ENCODE measurements at places on chromosomes 2 and 18.

- no peak for DNase-seq
Observed at GRCh38 chr2:3320910-3321605, 56.6 kb downstream of the EIPR1 start.

DNA sequence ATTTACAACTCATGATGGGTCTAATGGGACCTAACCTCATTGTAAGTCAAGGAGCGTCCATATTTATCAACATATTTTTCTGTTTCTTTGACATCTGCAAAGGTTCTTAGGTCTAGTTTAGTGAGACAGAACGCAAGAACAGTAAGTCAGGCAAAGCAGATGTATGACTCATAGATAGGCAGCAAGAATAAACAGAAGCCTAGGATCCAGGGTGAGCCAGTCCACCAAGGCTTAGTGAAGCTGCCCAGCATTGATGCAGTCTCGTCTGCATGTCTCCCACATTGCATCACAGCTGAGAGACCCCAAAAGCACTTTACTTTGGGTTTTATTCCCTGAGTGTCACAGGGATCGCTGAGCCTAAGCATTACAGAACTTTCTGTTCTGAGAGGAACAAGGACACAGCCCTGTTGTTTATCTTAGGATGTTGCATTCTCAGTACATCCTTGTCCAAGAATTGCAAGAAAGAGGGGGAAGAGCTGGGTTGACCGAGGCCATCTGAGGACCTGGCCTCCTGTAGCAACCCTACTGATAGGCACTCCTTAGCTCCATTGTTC lies 29.6 kb upstream of the TMEM177 start:
- DNase-seq, result no peak

DNA sequence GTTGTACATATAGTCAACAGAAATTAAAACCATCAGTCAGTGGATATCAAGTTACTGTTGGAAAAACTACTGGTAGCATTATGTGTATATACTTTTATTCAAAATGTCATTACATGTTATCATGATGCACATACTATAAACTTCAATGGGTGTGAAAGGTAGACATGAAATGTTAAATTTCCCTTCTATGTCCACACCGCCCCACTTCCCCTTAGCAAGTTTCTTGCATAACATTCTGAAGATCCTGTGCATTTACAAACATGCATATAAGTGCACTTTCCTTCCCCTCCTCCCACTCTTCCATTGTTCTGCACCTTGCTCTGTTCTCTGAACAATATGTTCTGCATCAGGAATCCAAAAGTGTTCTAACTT lies 16.6 kb upstream of the HK2 start:
- no peak for DNase-seq

DNA sequence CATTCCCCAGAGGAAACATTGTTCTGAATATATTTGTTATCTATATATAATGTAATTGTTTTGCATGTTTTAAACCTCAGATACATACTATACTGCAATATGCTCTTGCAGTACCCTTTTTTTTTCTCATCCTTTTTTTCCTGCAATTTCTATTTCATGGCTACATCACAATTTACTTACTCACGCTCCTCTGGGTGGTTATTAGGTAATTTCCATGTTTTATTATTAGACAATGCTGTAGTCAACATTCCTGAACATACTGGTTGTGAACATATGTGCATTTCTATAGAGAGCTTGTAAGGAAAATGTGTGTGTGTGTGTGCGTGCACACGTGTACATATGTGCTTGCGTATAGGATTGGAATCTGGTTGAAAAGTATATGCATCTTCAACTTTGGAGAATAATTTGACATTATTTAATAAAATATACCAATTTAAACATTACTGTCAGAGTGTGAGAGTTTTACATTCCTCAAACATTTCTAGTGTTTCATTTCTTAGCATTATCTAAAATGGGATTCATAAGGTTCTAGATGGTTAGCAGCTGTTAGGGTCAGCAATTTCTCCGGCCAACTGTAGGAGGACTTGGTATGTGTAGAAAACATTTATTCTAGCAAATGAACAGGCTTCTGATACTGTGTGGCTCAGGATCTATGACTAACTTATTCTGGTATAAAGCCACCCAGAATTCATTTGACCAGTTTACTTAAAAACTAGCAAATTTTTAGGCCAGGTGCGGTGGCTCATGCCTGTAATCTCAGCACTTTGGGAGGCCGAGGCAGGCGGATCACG lies 22.4 kb downstream of the NCOA1 start:
- DNase-seq, result peak; percentile 55

- DNase-seq, result no peak
Observed at GRCh38 chr2:58052978-58053377, 6.4 kb downstream of the VRK2 start.

- no peak for DNase-seq
Observed at GRCh38 chr18:55007602-55008001, 48.3 kb upstream of the CCDC68 start.

DNA sequence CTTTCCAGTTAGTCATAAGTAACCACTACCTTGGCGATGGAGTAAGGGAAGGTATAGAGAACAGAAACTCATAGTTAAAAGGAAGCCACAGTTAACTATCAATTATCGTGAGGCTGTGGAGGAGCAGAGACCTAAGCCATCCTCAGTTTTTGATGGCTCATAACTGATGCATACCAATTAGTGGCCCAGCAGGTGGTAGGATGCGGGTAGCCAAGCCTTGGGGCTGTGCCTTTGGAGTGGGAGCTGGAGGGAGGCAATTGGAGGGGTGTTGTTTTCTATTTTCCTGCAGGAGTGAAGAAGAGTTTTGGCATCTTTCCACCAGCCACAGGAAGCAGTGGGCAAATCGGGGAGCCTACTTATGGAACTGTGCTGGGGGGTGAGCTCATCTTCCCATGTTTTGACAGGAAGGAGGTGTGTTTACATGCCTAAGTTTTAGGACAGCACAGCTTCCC lies 194.8 kb downstream of the TPGS2 start:
- DNase-seq, result no peak

GRCh38 chr2:237278568-237278967 lies 135.4 kb downstream of the COL6A3 start:
- DNase-seq, result peak; percentile 92

- no peak for DNase-seq
Observed at GRCh38 chr2:230906471-230907230, 18.4 kb downstream of the GPR55 start.

DNA sequence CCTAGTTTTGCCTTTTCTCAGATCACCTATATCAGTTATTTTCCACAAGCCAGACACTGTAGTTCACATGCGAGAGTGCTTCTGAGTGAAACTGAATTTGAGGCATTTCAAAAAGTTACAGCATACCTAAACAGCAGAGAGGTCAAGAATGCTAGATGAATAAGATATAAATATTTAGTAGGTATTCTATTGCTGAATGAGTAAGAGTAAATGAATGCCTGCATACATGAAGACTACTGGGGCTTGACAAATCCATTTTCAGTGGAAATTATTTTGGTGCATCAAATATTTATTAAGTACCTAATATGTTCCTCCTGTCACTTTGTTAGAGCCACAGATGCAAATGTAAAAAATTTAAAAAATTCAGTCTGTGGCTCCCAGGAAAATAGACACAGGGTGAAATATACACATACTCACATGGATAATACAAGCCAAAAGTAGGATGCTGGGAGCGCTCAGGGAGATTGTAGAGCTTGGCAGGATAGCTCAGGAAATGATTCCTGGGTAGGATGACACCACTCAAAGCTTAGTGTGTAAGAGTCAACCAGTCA lies 27.6 kb upstream of the CDC42EP3 start:
- DNase-seq, result peak; percentile 89

DNA sequence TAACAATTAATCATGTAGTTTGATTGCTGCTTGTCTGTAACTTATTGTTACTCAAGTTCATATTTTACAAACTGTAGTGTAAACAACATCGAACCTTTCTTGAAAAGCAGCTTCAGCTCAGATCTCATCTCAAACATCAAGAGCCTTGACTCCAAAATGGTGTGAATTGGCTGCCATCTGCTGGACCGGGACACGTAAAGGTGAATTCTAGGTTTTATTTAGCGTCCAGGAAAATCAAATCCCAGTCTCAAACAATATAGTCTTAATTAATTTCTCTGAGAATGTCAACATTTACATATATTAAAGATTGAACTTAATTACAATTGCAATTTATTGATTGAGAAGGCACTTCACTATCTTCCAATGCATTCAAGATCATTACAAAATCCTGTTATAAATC lies 453.0 kb downstream of the GALR1 start:
- DNase-seq, result peak; percentile 26

- DNase-seq, result peak; percentile 95
Observed at GRCh38 chr18:35982409-35983114, 10.1 kb downstream of the RMP24 start.

DNA sequence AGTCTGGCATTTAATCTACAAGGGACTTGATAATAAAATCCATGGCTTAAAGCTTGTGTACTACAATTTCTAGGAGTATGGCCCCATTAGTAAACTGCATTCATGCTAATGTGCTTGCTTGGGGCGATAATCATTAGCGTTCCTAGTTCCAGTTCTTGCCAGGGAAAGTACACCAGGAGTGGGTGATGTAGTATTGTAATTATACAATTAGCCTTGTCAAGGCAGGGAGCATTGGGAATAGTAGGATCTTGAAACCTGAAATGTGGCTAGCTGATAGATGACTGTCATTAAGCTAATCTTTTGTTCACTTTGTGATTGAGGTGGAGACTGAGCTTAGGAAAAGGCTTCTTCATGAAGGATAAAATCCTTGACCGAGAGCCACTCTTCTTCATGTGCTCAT lies 989.2 kb downstream of the CPS1 start:
- no peak for DNase-seq

DNA sequence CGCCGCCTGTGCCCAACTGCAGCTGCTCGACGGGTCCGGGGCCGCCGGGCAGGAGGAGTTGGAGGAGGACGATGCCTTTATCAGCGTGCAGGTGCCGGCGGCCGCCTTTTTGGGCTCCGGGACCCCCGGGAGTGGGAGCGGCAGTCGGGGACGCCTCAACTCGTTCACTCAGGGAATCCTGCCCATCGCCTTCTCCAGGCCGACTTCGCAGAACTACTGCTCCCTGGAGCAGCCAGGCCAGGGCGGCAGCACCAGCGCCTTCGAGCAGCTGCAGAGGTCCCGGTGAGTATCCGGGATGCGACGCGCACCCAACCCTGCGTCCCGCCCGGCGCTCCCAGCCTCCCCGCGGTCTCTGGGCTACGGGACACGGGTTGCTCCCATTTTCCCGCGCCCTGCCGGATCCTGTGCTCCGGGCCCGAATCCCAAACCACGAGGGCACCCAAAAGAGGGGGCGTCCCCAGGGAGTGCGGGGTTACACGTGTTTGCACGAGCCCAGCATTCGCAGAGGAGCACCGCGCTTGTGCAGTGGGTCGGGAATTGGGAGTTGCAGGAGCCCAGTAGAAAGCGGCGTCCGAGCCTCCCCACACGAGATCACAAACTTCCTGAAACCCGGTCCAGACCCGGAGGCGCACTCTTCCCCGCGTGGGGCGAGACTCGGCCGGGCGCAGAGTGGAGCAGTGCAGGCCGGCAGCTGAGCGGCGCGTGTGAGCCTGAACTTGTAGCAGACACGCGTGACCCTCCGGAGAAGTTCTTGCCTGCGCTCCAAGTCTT lies 1.2 kb downstream of the CABLES1 start:
- DNase-seq, result peak; percentile 46

GRCh38 chr2:118269408-118270051 lies 181.3 kb downstream of the INSIG2 start:
- DNase-seq, result no peak

GRCh38 chr2:148527488-148528340 lies 116.8 kb upstream of the EPC2 start:
- DNase-seq, result no peak

DNA sequence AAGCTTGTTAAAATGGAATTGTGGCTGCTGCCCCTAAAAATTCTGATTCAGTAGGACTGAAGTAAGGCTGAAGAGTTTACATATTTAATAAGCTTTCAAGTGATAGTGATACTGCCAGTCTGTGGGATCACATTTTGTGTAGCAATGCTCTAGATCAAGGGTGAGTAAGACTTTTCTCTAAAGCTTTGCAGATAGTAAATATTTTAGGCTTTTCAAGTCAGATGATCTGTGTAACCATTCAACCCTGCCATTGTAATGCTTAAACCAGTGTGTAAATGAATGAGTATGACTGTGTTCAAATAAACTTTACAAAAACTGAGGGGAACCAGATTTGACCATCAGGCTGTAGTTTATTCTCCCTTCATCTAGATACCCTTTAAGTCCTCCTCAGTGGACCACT lies 92.7 kb downstream of the PIK3C3 start:
- DNase-seq, result peak; percentile 15

DNA sequence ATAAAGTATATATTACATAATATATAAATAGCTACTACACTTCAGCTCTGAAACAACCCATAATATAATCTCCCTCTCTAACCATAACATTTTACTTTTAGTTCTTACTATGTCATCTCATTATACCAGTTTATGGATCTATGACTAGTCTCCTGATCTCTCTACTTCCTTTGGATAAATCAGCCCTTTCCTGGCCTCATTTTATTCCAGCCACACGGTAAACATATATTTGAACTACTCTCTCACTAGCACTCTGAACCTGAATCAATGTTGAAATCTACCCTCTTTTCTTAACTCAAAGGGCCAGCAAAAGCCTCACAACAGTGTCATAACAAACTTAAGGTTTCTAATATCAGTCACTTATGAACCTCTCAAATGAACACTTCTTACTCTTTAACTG lies 62.6 kb downstream of the BAZ2B start:
- DNase-seq, result no peak

- peak; percentile 59 for DNase-seq
Observed at GRCh38 chr2:138356178-138356577, 145.4 kb upstream of the SPOPL start.

DNA sequence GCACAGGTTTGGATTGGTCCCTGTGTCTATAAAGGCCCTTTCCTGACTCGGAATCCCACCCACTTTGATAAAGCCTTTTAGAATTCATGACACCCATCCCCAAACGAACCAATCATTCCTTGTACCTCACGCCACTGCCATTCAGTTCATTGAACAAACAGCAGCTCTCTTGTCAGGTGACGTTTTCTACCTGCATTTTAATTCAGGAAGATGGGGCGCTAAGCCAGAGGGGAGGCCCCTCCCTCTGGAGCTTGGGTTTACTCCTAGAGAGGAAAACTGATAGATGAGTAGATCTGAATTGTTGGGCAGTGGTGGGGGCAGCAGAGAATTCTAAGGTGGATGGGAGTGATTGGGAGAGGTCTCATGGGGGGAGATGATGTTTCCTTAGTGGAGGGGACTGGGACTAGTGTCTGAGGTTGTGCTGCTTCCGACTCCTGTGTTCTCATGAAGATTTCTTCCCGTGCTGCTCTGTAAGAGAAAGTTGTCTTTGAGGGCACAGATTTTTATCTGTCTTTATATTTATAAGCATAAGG lies 9.6 kb downstream of the RRM2 start:
- DNase-seq, result no peak

Data from fibroblast of skin of right biceps (primary cell).